ENCODE measurements at places on chromosomes 3 and 15.

DNA sequence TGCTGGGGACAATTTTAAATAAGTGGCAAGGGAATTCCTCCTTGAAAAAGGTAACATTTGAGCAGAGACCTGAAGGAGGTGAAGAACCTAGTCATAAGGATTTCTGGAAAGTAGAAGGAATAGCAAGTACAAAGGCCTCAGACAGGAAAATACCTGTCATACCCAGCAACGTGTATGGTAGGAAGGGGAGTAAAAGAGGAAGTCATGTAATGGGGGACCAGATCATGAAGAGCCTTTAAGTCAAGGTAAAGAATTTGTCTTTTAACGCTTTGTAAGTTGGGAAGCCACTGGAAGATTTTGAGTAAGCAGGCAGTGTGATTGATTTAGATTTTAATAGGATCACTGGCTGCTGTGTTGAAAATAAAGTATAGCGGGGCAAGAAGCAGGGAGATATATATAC, 43.4 kb upstream of the FAH start:
- DNase-seq: no peak

DNA sequence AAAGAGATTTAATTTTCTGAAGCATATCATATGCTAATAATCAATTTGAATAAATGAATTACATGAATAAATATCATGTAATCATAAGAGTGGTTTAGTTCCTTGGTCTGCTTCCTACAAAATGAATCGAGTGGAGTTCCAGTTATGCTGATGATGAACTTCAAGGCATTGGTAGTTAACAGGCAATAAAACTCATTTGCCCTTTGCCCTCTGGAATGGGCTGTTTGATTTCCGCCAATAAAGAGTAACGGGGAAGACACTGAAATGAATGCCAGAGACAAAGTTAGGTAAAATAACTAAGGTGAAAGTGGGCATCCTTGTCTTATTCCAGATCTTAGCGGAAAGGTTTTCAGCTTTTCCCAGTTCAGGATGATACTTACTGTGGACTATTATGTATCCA, 90.1 kb downstream of the C3orf38 start:
- no peak for DNase-seq

DNA sequence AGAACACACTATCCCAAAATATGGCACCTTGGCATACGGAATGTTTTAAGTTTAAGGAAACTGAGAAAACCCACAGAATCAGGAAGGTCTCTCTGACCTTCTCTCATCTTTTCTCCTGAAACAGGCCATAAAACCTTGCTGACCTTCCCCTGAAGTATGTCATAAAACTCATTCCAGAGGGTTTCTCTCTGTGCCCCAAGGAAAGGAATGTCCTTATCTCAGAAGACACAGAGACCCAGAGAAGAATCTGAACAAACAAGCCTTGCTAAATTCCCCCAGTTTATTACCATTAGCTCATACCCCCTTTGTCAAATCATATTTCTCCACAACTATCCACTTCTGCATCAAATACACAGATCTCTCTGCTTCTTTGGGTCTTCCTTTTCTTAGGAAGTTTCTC, 603.1 kb downstream of the MCTP2 start:
- no peak for DNase-seq

GRCh38 chr3:167854846-167855245, 119.3 kb downstream of the SERPINI1 start:
- DNase-seq: no peak

DNA sequence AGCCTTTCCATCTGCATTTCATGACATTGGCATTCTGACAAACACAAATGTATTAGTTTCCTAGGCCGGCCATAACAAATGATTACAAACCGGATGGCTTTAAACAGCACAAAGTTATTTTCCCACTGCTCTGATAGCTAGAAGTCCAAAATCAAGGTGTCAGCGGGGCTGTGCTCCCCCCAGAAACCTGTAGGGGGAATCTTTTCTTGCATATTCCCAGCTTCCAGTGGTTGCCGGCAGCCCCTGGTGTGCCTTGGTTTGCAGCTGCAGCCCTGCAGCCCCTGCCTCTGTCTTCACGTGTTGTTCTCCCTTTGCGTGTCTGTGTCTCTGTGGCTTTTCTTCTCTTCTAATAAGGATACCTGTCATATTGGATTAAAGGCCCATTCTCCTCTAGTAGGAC, 79.0 kb upstream of the CDV3 start:
- no peak for DNase-seq

- DNase-seq: no peak
Observed at GRCh38 chr3:150411976-150412375, 3.9 kb downstream of the TSC22D2 start.

- no peak for DNase-seq
Observed at GRCh38 chr3:110821586-110821985, 250.0 kb upstream of the NECTIN3 start.

DNA sequence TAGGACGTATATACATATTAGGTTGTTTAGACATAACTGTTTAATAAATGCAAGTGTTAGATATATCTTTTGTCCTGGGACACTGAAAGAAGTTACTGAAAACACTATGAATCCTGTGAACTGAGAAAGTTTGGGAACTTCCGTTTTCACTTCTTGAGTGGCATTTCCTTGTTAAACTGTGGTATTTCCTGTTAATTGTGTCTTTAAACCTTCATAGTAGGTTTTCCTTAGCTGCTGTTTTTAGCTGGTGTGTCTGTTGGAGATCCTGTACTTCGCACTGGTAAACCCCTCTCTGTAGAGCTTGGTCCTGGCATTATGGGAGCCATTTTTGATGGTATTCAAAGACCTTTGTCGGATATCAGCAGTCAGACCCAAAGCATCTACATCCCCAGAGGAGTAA, 37.1 kb downstream of the ATP6V1A start:
- no peak for DNase-seq

DNA sequence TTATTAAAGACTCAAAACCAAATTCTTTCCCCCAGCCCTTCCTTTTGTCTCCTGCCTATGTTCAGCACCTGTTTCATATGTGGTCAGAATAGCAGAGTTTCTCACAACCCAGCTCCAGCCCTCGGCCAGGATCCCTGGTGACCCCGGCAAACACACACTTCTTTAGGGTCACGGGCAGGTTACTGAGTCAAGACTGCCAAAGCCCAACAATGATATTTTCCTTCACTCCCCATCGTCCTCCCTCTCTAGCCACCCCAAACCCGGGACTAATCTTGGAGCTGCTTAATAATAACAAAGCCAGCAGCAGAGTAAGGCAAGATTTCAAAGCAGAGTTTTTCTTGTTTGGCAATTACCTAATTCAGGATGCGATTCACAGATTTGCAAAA, 25.5 kb downstream of the RARB start:
- DNase-seq: no peak

- DNase-seq: no peak
Observed at GRCh38 chr3:26061947-26062346, 272.1 kb downstream of the OXSM start.

- DNase-seq: no peak
Observed at GRCh38 chr3:73716418-73716817, 91.7 kb upstream of the PDZRN3 start.

DNA sequence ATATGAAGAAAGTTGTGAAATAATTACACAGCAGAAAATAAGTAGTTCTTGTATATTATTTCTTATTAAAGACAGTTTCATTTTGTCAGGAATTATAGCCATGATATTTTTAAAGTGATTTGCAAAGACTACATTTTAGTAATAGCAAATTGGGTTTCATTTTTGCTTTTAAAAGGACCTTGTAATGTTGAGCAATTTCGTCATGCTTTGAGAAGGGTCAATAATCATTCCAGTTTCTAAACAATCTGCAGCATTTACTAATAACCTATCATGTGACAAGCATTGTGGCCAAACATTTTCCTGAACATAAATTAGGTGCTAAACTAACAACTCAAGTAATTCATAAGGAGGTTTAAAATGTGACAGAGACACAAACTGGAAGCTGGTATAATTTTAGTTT, 214.4 kb upstream of the CBLB start:
- DNase-seq: no peak

DNA sequence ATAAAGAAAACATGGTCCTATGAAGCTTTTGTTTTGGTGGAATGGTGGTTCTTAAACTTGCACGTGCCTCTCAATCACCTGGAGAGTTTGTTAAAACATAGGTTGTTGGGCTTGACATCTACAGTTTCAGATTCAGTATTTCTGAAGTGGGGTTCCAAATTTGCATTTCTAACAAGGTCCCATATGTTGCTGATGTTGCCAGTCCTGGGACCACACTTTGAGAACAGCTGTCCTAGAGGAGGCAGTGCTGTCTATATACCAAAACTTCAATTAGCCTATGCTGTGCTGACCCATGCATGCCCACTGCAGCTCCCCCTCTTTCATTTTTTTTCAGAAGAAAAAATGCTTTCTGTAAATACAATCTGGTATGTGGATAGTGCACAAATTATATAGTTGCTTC, 31.3 kb downstream of the ALCAM start:
- DNase-seq: no peak

DNA sequence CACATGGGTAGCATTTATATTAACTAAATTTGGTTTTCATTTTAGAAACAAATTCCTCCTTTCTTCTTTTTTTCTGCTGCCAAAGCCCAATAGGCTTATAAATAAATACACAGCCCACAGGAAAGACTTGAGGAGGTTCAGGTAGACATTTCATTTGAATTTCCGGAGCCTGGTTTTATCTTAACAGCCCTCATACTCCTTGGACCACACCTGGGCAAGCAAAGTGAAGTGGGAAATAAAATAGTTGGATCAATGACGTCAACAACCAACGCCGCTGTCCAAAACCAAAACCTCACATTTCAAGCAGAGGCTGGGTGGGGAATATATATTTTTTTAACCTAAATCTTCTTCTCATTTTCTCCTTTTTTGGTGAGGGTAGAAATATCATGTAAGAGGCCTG, 53.2 kb downstream of the RFTN1 start:
- no peak for DNase-seq

DNA sequence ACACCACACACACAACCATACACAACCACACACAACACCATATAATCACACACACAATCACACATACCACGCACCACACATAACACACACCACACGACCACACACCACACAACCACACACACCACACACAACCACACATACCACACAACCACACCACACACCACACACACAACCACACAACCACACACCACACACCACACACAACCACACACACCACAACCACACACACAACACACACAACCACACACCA, 24.2 kb downstream of the CPN2 start:
- no peak for DNase-seq

DNA sequence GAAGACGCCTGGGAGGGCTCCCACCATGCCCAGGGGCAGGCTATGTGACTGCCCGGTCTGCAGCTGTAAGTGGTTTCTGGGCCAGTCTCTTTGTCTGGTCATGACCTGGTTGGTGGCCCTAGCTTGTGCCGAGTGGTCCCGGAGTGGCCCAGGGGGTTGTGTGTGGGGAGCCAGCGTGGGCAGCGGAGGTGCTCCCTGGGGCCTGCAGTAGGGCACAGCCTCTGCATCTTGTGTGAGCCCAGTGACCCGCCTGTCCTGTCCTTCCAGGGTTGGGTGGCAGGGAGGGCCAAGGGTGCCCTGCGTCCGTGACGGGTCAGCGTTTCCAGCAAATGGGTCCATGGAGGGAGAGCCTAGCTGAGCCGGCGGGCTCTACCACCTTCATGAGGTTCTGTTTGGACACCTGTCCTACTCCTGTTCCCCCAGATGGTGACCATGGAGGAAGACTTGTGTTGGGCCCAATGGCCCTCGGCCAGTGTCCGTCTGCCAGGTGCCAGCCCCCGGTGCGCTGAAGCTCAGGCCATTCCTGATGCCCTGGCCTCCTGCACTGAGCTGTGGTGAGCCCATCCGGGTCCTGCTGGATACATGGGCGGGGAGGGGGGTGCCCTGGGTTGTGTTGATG, 215.4 kb downstream of the SNRPN start:
- no peak for DNase-seq

Data from stimulated activated CD8-positive, alpha-beta memory T cell treated with anti-CD3 and anti-CD28 coated beads, Interleukin-4, amount 100 ng/mL, for 4 hours (primary cell).